ENCODE measurements at places on chromosomes 1 and 21. TPM values are rescaled to one million over a fixed set of nuclear protein-coding genes. Genes with fewer than 3 reads are reported as not detected.

The FAM229A gene
- total RNA-seq: 2.3 TPM

DNA sequence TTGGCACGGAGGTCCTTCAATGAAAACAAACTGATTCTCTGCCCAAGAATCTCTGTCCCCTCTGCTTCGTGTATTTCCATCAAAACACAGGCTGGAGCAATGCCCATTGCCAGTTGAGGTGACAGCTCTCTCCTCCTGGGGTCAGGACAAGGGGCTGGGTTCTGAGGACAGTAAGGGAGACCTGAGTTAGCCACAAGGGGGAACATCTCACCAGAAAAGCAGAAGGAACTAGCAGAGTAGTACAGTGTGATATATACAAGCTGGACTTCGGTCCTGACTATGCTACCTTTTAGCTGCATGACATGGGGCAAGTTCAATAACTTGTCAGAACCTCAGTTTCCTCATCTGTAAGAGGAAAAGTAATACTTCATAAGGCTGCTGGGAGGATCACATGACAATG lies 50.3 kb downstream of the SYT2 start:
- no peaks in the 10 kb centered on the region for H3K36me3 ChIP-seq
- peaks cover 7% of the 10 kb centered on the region for H3K27me3 ChIP-seq

DNA sequence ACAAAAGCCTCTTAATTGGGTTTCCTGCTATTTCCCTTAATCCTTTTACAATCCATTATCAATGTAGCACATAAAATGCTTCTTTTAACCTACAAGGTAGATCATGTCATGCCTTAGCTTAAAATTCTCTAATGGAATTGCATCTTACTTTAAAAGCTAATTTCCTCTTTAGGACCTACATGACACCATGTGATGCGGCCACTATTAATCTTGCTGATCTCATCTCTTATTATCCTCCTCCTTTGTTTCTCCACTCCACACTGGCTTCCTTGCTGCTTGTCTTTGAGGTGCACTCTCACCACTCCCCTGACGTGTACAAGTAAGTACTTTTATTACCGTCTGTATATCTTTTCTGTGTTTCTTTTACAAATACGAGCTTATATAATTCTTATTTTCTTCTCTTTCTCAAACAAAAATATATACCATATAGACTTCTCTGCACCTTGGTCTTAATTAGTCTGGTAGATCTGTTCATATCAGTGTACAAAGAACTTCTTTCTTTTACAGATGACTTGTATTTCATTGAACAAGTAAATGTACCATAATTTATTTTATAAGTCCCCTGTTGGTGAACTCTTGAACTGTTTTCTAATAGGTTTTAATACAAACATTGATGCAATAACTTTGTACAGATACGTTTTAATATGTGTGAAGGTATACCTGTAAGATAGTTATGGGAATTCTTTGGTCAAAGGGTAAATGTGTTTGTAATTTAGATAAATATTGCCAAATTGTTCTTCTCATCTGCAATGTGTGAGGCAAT lies 28.2 kb downstream of the GPR88 start:
- H3K4me3 ChIP-seq: no peak overlapping the region
- H3K27ac ChIP-seq: no peak overlapping the region
- no peaks in the 10 kb centered on the region for H3K4me1 ChIP-seq
- no peaks in the 10 kb centered on the region for H3K27me3 ChIP-seq

DNA sequence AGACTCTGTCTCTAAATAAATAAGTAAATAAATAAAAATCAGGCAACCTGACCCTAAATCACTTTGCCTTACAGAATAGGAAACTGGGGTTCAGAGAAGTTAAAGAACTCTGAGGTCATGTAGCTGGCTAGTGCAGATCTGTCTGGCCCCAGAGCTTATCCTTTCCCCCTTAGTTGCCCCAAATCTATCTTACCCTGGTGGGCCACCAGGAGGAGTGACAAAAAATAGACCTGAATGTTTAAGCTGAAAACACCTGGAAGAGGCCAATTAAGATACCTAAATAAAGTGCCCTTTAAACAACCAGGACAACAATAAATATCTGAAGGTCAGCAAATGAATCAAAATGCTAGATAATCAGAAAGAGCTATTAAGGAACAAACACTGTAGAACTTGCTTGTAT lies 59.7 kb downstream of the TEX35 start:
- no peak overlapping the region for H3K27ac ChIP-seq
- no peak overlapping the region for H3K4me3 ChIP-seq

DNA sequence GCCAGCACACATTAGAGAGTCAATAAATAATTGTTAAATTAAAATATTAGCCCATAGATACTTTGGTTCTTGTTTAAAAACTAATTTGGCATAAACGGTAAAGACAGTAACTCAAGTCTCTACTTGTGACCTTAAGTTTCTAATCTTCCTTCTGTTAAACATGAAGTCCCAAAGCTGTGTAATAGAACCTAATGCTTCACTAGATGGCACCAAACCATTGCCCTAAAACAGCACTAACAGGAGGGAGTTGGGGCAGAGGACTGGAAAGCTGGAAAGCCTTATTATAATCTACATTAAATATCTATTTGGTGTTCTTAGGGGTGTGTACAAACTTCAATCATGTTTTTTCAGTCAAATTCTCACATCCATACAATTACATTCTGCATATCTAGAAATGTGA lies 176.7 kb downstream of the OLFM3 start:
- no peak overlapping the region for H3K27ac ChIP-seq
- no peak overlapping the region for H3K4me3 ChIP-seq
- DNase-seq: no peak
- no peaks in the 10 kb centered on the region for H3K27me3 ChIP-seq
- no peaks in the 10 kb centered on the region for H3K36me3 ChIP-seq

DNA sequence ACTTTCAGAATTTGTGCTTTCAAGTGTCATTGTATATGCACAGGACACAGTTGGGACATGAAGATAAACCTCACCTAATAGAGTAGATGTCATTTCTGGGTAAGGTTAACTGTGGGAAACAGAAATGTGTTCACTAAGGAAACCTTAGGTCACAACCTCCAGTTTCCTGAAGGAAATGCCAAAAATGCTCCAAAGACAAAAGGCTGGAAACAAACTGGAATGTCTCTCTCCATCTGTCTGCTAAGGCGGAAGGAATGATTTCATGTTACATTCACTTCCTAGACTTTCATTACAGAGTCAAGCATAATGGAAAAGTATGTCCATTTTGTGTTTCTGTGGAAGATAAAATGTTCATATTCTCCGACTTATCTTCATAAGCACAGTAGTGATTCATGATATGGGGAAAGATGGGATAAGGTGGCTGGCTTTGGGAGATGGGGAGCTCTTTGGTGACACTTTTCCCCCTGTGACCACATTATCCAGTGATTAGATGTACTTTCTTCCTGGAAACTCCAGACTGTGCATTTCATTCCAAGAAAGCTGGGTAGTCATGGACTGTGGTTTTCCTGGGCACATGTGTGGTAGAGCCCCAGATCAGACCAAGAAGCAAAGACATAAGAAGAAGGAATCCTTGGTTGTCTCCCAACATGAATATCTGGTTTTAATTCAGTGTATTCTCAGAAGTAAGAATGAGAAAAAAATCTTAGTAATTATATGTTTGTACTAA lies 5.7 kb downstream of the S1PR1 start:
- DNase-seq: no peak
- peaks cover 4% of the 10 kb centered on the region for H3K36me3 ChIP-seq
- no peaks in the 10 kb centered on the region for H3K27me3 ChIP-seq
- H3K27ac ChIP-seq: no peak overlapping the region
- no peak overlapping the region for H3K4me3 ChIP-seq

Data from adrenal gland (tissue), 19 donors.